ENCODE measurements at places on chromosomes 16 and 17.

GRCh38 chr17:3993493-3994220 is 29.4 kb upstream of the ATP2A3 start:
- no peak overlapping the region for H3K4me3 ChIP-seq
- DNase-seq = no peak
- no peaks in the 10 kb centered on the region for H3K36me3 ChIP-seq
- H3K4me1 ChIP-seq = peaks cover 2% of the 10 kb centered on the region

- H3K36me3 ChIP-seq = peaks cover under 1% of the 10 kb centered on the region
- no peak overlapping the region for H3K4me3 ChIP-seq
- H3K27me3 ChIP-seq = peaks cover 8% of the 10 kb centered on the region
- DNase-seq = peak; percentile 67
- H3K4me1 ChIP-seq = peaks cover 15% of the 10 kb centered on the region
Measured at GRCh38 chr17:2828397-2829038, 32.3 kb downstream of the RAP1GAP2 start.

DNA sequence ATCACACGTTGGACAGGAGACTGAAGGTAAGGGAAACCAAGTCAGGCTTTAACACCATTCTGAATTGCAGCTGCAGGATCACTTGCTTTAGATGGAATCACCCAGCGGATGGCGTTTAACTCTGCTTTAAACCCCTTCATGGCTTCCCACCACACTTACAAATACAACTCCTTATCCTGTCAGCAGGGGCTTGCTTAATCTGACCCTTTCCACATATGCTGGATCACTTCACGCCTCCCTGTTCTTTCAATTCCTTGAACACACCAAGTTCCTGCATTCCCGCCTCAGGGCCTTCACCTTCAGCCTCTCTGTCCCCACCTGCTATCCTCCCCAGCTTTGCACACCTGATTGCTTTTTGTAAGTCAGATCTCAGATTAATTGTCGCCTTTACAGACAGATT is 442.2 kb downstream of the MAF start:
- no peak overlapping the region for H3K27ac ChIP-seq
- DNase-seq = no peak
- no peaks in the 10 kb centered on the region for H3K27me3 ChIP-seq
- no peaks in the 10 kb centered on the region for H3K36me3 ChIP-seq
- H3K4me1 ChIP-seq = peaks cover 49% of the 10 kb centered on the region

- no peak overlapping the region for H3K27ac ChIP-seq
- H3K4me1 ChIP-seq = peaks cover 7% of the 10 kb centered on the region
- DNase-seq = no peak
- H3K4me3 ChIP-seq = no peak overlapping the region
- no peaks in the 10 kb centered on the region for H3K27me3 ChIP-seq
Measured at GRCh38 chr16:56413381-56413780, 12.0 kb downstream of the AMFR start.

Measured in activated T-helper 2 cell treated with anti-CD3 and anti-CD28 coated beads, Interferon-gamma antibody, Interleukin-2, Interleukin-4, amounts not matched to agents 10 μg/mL and 5 μg/mL and 100 μg/mL, durations not matched to agents 14 hours and 24 hours and 36 hours (primary cell).